ENCODE measurements at places on chromosomes 16 and 17.

GRCh38 chr17:74394977-74395376, 27.7 kb downstream of the GPR142 start:
- DNase-seq, result no peak
- no peak overlapping the region for H3K27ac ChIP-seq
- no peaks in the 10 kb centered on the region for H3K27me3 ChIP-seq
- no peak overlapping the region for H3K4me3 ChIP-seq
- H3K36me3 ChIP-seq, result no peaks in the 10 kb centered on the region
- no peaks in the 10 kb centered on the region for H3K4me1 ChIP-seq

DNA sequence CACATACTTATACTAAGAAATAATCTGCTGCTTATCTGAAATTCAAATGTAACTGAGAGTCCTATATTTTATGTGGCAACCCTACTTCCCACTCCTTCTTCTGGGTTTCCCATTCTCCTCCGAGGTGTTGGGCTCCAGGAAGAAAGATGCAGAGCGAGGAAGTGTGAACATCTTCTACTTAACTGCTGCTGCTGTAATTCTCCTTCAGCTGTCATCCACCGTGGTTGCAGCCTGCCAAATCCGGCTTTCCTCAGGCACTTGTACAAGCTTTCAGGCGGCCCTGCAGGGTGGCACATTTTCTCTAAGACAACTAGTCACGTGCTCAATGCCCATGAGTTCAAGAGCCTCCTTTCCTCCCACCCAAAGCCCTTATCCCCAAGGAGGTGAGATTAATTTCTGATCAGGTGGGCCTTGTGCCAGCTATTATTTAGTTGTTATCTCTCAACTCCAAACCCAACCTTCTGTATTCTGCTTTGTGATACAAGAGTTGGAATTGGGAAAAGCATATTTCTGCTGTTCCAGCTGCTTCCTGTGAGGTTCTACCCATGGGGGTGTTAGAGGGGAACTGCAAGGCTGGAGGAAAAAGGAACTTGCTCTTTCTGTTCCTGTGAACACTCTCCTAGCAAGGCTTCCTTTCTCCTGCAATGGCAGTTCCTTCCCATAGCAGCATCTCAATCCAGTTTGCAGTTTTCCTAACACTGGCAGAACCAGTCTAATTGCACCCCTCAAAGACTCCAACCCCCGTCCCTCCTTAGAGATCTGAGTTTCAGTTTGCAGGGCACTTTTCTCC, 67.6 kb upstream of the RBBP6 start:
- no peak for DNase-seq
- no peaks in the 10 kb centered on the region for H3K4me1 ChIP-seq
- no peaks in the 10 kb centered on the region for H3K36me3 ChIP-seq
- H3K27ac ChIP-seq, result no peak overlapping the region

DNA sequence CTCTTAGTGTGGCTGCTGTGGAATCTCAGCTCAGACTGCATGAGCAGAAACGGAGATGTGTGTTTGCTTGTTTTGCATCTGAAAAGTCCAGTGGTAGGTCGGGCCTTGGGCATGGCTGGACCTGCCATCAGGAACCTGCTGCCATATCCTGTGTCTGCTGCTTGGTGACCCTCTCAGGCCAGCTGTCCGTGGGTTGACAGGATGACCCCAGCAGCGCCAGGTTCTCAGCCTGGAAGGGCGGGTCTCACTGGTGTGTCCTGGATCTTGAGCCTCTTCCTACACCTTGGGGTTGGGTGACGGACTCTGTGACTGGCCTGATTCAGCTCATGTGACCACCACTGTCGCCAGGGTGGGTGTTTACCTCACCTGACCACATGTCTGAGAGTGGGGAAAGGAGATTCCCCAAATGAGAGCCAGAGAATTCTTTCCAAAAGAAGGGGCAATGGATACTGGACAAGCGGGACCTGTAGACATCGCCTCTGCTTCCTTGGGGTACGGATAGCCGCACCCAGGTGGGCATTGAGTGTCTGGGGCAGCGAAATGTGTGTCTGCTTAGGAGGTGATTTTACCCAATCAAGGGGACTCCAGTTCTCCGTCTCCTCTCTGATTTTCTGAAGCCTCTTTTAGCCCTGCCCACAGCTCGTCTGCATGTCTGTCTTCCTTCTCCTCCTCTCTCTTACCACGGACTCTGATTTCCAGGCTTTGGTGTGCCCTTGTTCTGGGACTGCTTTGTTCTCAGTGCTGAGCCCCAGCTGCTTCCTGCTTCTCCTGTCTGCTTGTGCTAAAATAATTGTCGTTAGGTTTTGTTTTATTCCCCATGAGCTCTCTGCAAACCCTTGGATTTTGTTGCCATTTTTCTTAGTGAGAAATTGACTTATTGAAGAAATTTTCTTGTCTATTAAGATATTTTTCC, 399.7 kb downstream of the CPPED1 start:
- H3K4me3 ChIP-seq, result no peak overlapping the region
- no peaks in the 10 kb centered on the region for H3K36me3 ChIP-seq
- no peak overlapping the region for H3K27ac ChIP-seq
- H3K27me3 ChIP-seq, result no peaks in the 10 kb centered on the region

DNA sequence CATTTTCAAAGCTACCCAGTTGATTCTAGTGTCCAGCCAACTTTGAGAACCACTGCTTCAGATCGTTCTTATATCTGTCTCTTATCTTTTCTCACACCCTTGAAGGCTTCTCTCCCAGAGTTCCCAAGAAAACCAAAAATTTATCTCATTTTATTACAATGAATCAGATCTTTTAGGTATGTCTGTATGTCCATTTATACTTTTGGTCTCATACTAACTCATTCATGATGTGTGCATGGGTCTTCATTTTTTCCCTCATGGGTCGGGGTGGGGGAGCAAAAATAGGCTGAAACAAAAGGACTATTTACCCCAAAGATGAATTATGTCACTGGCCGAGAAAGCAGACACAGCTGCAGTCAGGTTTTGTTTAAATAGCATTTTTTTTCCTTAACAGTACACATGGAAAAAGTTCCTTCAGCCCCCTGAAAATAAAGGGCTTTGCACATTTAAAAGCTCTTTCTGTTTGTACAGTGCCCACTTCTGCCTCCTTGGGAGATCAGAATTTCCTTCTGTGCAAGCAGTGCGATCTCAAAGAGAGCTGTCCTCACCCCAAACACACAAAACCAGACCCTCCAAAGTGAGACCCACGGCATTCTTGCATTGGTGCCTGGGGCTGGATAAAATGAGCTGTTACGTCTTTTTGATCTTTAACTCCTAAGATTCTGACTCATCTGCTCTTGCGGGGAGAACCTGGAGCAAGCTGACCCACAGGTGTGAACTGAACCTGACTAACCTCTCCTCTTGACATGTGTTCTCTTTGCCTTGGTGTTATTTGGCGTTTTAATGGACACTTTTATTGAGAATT, 251.2 kb upstream of the ELAC2 start:
- H3K4me3 ChIP-seq, result no peak overlapping the region
- H3K36me3 ChIP-seq, result no peaks in the 10 kb centered on the region
- H3K27ac ChIP-seq, result no peak overlapping the region
- H3K27me3 ChIP-seq, result peaks cover 55% of the 10 kb centered on the region
- no peak for DNase-seq
- no peaks in the 10 kb centered on the region for H3K4me1 ChIP-seq

- H3K4me3 ChIP-seq, result no peak overlapping the region
- H3K4me1 ChIP-seq, result peaks cover 14% of the 10 kb centered on the region
- DNase-seq, result no peak
- peak overlapping the region; percentile 79 for H3K27ac ChIP-seq
- H3K36me3 ChIP-seq, result no peaks in the 10 kb centered on the region
These were observed 723.8 kb downstream of the CDH11 start for GRCh38 chr16:64397945-64398508.

GRCh38 chr16:2775765-2776499, 1.1 kb downstream of the ELOB start:
- H3K4me1 ChIP-seq, result peaks cover 12% of the 10 kb centered on the region
- H3K27me3 ChIP-seq, result no peaks in the 10 kb centered on the region
- peak; percentile 7 for DNase-seq
- H3K27ac ChIP-seq, result peak overlapping the region; percentile 88

DNA sequence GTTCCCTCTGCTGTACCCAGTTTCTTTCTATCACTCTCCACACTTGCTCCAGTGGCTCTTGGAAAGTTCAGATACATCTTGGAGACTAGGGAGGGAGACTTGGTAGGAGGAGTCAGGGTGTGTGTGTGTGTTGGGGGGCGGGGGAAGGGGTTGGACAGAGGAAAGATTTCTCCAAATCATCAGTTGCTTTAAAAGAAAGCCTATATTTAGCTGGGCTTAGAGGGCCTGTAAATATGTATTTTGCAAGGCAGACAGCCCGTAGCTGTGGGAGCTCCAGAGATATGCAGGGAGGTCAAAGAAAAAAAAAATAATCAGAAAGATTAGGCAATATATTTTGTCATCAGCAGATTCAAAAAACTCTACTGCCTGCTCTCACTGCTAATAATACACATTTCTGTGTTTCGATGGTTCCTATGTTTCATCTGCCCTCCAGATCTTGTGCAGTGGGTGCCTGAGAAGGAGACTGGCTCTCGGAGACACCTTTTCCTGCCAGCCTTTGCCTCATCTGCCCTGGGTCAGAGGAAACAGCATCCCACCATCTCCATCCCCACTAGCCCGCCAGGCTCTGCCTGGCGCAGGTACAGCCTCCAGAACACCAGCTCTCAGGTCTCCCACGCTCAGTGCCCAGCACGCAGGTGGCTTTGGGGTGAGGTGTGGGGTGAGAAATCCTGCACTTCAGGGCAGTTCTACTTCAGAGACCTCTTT, 4.8 kb upstream of the PPP1R9B start:
- no peak overlapping the region for H3K4me3 ChIP-seq
- DNase-seq, result no peak
- H3K27me3 ChIP-seq, result no peaks in the 10 kb centered on the region

DNA sequence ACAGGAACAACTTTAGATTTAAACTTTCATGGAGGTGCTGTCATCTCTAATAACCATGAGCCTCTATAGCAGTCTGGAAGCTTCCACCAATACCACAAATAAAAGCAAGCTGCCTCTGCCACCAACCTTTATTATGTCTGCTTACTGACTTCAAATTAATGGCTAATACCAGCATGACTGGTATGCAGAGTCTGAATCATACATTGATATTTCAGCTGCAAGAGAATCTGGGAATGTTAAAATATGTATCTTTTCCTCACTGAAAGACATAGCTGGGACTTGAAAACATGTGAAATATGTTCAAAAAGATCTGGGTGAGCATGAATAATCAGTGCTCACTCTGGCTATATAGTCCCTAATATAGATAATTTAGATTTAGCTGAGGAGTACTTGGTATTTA, 488.6 kb downstream of the CDH8 start:
- no peak overlapping the region for H3K4me3 ChIP-seq
- no peak overlapping the region for H3K27ac ChIP-seq
- no peaks in the 10 kb centered on the region for H3K36me3 ChIP-seq

DNA sequence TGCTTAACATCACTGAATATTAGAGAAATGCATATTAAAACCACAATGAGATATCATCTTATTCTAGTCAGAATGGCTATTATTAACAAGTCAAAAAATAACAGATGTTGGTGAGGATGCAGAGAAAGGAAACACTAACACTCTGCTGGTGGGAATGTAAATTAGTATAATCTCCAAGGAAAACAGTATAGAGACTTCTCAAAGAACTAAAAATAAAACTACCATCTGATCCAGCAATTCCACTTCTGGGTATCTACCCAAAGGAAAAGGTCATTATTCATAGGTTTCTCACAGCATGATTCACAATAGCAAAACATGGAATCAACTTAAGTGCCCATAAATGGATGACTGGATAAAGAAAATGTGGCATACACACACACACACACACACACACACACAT, 166.4 kb downstream of the CEP112 start:
- no peaks in the 10 kb centered on the region for H3K36me3 ChIP-seq
- H3K27ac ChIP-seq, result no peak overlapping the region
- no peaks in the 10 kb centered on the region for H3K4me1 ChIP-seq
